Left lung (tissue), 14 donors: ENCODE measurements at places on chromosomes 7 and 10.

GRCh38 chr7:82105463-82105862 is 335.6 kb upstream of the HGF start:
- no peaks in the 10 kb centered on the region for H3K36me3 ChIP-seq
- H3K27me3 ChIP-seq: no peaks in the 10 kb centered on the region
- no peak overlapping the region for H3K27ac ChIP-seq

- H3K27ac ChIP-seq: peak overlapping the region; percentile 10
- no peaks in the 10 kb centered on the region for H3K27me3 ChIP-seq
- no peaks in the 10 kb centered on the region for H3K36me3 ChIP-seq
- DNase-seq: peak; percentile 37
- H3K4me3 ChIP-seq: no peak overlapping the region
These were observed 91.3 kb upstream of the NPY start for GRCh38 chr7:24192691-24193090.

- no peak overlapping the region for H3K4me3 ChIP-seq
- H3K27ac ChIP-seq: no peak overlapping the region
- peaks cover 15% of the 10 kb centered on the region for H3K27me3 ChIP-seq
- DNase-seq: peak; percentile 63
These were observed 240.7 kb downstream of the TCERG1L start for GRCh38 chr10:131070856-131071255.

DNA sequence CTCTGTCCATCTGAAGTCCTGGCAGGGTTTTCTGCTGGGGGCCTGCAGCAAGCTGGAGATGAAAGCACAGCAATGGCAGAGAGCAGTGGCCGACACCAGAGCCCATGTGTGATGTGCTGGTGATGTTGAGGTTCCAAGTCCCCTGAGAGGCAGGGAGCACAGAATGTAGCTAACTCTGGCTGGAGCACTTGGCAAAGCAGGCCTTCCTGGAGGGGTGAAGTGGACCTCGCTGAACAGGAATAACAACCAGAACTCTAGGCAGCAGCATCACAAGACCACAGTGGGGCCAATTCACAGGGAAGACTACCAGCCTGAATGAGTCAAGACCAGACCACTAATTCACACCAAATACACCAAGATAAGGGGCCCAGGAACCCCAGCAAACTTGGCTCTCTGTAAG is 22.8 kb upstream of the MSMB start:
- H3K27ac ChIP-seq: no peak overlapping the region
- H3K4me1 ChIP-seq: no peaks in the 10 kb centered on the region
- H3K36me3 ChIP-seq: no peaks in the 10 kb centered on the region
- no peaks in the 10 kb centered on the region for H3K27me3 ChIP-seq
- no peak for DNase-seq
- no peak overlapping the region for H3K4me3 ChIP-seq

DNA sequence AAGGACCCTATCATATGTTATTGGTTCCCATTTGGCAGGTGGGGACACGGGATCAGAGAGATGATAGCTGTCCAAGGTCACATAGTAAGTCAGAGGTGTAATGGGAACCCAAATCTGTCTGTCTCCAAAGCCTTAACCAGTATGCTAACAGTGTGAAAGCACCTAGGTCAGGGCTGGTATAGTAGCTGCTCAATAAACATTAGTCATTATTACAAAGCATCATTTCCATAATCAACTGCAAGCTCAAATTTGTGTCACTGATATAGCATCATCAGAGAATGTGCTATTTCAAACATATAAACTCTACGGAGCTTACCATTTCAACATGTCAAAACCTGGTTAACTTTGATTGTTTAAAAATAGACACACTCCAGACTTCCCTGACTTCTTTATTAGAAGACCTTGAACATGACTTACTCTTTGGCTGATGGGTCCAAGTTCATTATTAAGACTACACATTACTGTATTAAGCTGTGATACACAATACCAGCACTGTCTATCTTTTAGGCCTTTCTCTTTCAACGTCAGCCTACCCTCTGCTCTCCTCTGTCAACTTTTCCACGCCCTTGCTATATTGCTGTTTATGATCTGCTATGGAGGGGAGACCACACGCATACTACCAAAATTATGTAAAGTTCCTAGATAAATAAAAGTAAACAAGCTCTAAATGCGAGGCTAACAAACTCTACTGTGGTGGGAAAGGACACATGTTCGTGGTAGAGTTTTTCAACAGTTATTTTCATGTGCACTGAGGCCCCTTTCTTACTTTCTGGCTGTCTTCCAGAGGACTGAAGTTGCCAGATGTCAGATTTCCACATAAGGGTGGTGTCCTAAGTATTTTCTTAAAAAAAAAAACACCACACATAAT is 33.6 kb downstream of the DNMBP start:
- H3K36me3 ChIP-seq: no peaks in the 10 kb centered on the region
- H3K4me3 ChIP-seq: no peak overlapping the region
- H3K4me1 ChIP-seq: peaks cover 24% of the 10 kb centered on the region
- H3K27me3 ChIP-seq: no peaks in the 10 kb centered on the region
- no peak for DNase-seq
- H3K27ac ChIP-seq: peak overlapping the region; percentile 67

GRCh38 chr7:55210716-55211115 is 154.4 kb upstream of the LANCL2 start:
- no peak for DNase-seq
- H3K27me3 ChIP-seq: no peaks in the 10 kb centered on the region
- no peak overlapping the region for H3K4me3 ChIP-seq
- no peaks in the 10 kb centered on the region for H3K36me3 ChIP-seq
- H3K4me1 ChIP-seq: no peaks in the 10 kb centered on the region

DNA sequence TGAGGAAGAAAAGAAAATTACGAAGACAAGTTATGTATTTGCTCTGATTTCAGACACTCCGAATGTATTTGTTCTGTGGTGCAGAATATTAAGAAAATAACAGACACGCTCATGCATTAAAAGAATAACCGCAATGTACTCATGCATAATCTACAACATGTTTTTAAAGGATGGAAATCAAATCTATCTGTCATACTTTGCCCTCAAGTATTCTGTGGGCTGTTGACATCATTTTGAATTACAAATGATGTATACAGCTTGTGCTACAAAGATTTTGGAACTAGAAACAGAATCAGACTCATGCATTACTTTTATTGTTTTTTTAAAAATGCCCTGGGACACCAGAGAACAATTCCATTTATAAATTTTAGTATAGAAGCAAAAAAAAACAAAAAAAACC is 69.9 kb downstream of the APBB1IP start:
- H3K4me1 ChIP-seq: no peaks in the 10 kb centered on the region
- no peaks in the 10 kb centered on the region for H3K27me3 ChIP-seq
- H3K27ac ChIP-seq: no peak overlapping the region

GRCh38 chr7:41448104-41448503 is 254.8 kb downstream of the INHBA start:
- H3K4me3 ChIP-seq: no peak overlapping the region
- H3K27ac ChIP-seq: no peak overlapping the region
- no peaks in the 10 kb centered on the region for H3K36me3 ChIP-seq
